Activated T-cell treated with anti-CD3 and anti-CD28 coated beads for 1 hour (primary cell): ENCODE measurements at places on chromosomes 3 and 15.

DNA sequence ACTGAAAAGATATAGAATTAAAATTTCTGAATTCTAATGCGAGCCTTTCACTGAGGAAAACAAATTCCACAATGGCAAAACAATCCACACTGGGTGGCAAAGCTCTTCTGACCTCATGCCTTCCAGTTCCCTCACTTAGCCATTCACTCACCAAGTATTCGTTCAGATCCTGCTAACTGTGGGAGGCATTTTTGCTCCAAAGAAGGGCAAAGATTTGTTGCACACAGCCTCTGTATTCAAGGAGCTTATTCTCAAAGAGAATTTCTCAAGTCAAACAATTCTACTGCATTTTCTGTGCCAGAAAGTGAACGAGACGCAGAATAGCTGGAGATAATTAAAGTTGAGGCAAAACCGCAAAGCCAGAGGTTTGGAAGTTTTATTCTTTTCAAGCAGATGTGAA, 77.3 kb downstream of the CPNE4 start:
- no peak for DNase-seq

DNA sequence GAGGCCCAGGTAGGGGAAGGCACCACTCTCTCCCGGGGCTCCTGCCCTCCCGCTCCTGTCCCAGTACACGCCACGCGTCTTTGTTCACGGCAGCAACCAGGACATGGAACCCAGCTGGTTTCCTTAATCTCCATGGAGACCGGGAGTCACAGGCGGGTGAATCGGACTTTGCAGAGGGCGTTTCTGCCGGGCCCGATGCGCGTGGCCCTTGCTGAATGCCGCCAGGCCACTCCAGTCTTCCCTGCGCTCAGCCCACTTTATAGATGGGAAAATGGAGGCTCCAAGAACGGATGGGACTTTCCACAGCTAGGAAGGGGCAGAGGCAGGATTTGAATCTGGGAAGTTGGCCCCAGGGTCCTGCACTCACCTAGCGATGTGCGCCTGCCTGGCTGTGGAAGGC, 7.4 kb downstream of the PLXND1 start:
- no peak for DNase-seq

DNA sequence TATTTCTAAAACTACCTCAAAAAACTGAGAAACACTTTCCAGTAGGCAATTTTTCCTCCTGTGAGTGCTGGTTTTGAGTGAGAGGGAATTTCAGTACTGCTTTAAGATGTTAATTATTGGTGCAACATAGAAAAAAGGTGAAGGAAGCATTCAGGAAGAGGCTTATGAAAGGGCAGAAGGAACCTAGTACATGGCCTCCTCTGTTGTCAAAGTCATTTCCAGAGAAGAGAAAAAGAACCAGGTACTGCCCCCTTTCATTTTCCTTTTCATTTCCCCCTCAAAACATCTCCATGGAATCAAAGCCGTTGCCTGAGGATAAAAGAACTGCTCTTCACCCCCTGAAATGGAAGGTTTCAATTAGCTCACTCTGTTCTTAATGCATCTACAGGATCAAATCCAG, 19.8 kb downstream of the RARRES1 start:
- no peak for DNase-seq

GRCh38 chr15:63601026-63601703, 4.0 kb downstream of the FBXL22 start:
- peak; percentile 30 for DNase-seq

GRCh38 chr15:31013863-31014607, 22.6 kb upstream of the MTMR10 start:
- DNase-seq = no peak

DNA sequence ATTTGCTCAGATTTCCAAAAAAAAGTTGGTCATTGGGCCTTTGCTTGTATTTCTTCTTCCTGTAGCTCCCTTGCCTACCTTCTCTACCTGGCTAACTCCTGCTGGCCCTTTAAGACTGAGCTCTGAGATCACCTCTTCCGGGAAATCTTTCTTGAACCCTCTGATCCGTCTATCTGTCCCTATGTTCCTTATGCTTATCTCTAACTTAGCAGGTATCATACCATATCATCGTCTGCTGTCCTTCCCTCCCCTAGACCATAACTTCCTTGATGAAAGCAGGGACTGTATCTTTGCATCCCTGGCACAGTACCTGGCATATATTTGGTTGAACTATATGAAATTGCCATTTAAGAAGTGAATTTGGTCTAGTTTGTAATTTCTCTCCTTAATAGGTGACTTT, 42.3 kb downstream of the PDE8A start:
- no peak for DNase-seq

GRCh38 chr3:111748132-111748531, 110.9 kb upstream of the PHLDB2 start:
- no peak for DNase-seq

- no peak for DNase-seq
These were observed 72.9 kb downstream of the BLM start for GRCh38 chr15:90790057-90790456.

GRCh38 chr3:95148107-95148506, 1085.2 kb downstream of the NSUN3 start:
- DNase-seq = no peak

GRCh38 chr3:188046561-188047211, 107.3 kb upstream of the LPP start:
- DNase-seq = no peak

GRCh38 chr3:114852966-114853365, 294.1 kb downstream of the ZBTB20 start:
- no peak for DNase-seq

- no peak for DNase-seq
These were observed 52.9 kb upstream of the SEC13 start for GRCh38 chr3:10373686-10374261.

DNA sequence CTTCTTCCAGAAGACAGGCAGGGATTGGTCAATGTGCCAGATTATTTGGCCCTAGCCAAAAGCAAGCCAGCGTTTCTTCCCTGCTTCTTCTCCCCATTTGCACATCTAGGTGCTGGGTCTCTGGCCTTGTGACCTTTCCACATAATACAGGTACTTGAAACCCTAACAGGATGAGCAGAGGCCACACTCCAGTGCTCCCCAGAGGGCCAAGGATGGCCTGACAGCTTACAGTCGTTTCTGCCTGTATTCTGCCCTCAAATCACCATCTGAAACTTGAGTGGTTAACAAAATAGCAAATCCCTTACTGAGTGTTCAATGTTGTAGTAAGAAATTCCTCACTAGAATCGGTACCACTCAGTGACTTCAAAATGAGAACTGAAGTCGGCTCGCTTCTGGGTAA, 29.1 kb downstream of the MKRN2 start:
- no peak for DNase-seq

- DNase-seq = no peak
These were observed 335.8 kb upstream of the GOLIM4 start for GRCh38 chr3:168431491-168431890.

DNA sequence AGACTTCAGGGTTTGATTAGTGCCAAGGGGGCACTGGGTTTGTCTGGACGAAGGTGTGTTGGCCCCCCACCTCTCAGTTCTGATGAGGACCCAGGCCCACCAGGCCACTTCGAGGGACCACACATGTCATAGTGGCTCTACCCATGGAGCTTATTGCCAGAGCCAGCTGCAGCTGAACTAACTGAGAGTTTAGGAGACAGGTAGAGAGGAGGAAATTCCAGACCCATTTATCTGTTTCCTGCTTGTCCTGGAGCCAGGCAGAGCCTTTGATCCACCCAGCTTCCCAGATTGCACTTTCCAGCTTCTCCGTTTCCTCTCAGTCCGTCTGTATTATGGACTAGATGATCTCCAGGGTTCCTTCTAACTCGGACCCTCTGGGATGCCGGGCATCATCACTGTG, 20.9 kb downstream of the SLC24A1 start:
- DNase-seq = no peak

DNA sequence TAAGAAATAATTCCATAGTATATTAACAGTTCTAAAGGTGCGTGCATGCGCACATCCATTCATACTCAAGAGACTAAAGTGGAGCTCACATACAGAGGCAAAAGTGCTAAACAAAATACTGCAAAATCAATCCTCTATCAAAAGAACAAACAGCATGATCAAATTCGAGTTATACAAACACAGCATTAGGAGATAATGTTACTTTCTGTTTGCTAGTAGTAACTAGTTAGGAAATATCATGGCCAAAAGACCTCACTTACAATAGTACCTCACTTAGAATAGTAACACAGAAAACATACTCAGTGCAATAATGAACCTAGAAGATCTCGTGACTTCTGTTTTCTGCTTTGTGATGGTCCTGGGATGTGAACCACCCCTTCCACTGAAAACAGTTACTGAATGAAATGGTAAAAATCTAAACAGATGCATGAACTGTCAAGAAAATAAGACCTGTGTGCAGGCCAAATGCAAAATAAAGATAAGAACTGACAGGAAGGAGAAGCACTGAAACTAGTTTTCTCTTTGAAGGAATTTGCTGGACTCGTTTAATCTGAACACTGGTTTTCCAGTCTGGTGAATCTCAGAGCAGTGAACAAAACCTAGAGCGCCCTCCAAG, 20.9 kb upstream of the CEMIP start:
- no peak for DNase-seq

DNA sequence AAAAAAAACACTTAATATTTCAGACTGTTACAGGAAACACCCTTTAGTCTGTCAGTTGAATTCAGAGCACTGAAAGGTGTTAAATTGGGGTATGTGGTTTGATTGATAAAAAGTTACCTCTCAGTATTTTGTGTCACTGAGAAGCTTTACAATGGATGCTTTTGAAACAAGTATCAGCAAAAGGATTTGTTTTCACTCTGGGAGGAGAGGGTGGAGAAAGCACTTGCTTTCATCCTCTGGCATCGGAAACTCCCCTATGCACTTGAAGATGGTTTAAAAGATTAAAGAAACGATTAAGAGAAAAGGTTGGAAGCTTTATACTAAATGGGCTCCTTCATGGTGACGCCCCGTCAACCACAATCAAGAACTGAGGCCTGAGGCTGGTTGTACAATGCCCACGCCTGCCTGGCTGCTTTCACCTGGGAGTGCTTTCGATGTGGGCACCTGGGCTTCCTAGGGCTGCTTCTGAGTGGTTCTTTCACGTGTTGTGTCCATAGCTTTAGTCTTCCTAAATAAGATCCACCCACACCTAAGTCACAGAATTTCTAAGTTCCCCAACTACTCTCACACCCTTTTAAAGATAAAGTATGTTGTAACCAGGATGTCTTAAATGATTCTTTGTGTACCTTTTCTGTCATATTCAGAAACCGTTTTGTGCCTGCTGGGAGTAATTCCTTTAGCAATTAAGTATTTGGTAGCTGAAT, 17.9 kb downstream of the TMEM43 start:
- DNase-seq = peak; percentile 33

- no peak for DNase-seq
These were observed 60.9 kb upstream of the ATP11B start for GRCh38 chr3:182732232-182733015.

GRCh38 chr15:56866803-56867202, 51.6 kb upstream of the TCF12 start:
- DNase-seq = no peak

- no peak for DNase-seq
These were observed 85.4 kb upstream of the BOC start for GRCh38 chr3:113125951-113126350.

GRCh38 chr15:40927495-40927872, 1.7 kb upstream of the DLL4 start:
- DNase-seq = no peak

GRCh38 chr3:107965136-107965655, 125.6 kb downstream of the CD47 start:
- no peak for DNase-seq

GRCh38 chr3:17515445-17516234, 226.8 kb downstream of the TBC1D5 start:
- no peak for DNase-seq

DNA sequence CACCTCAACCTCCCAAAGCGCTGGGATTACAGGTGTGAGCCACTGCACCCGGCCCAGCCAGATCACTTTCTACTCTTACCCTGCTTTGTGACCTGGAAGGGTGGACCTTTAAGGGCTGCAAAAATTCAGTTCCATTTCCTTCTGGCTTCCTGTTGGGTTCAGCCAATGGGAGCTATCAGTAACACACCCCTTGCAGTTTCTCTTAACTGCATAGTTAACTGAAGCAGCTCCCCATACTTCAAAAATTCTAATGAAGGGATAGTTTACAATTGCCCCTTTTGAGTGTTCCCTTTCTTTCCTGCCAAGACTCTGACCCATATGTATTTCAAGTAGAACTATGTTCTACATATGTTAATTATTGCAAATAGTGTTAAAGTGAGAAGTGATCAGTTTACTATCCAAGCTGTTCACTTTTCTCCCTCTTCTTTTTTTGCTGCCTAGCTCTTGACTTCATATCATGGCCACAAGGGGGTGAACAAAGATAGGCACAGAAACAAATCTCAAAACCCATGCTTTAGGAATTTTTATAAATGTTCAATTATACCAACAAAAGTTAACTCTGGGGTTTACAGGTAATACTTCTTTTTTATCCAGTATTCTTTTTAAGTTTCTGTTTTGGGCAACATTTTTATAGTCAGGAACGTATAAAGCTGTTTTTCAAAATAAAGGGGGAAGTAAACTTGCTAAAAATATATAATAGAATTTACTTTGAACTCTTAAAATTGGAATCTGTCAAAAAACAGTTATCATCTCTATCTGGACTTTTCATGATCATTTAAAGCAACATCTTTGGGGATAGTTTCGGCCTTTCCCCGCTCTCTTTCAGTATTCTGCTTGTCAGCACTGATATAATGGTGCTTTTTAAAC, 8.1 kb downstream of the PGBD4 start:
- no peak for DNase-seq

- DNase-seq = no peak
These were observed 432.5 kb downstream of the MFSD1 start for GRCh38 chr3:159234306-159234705.

DNA sequence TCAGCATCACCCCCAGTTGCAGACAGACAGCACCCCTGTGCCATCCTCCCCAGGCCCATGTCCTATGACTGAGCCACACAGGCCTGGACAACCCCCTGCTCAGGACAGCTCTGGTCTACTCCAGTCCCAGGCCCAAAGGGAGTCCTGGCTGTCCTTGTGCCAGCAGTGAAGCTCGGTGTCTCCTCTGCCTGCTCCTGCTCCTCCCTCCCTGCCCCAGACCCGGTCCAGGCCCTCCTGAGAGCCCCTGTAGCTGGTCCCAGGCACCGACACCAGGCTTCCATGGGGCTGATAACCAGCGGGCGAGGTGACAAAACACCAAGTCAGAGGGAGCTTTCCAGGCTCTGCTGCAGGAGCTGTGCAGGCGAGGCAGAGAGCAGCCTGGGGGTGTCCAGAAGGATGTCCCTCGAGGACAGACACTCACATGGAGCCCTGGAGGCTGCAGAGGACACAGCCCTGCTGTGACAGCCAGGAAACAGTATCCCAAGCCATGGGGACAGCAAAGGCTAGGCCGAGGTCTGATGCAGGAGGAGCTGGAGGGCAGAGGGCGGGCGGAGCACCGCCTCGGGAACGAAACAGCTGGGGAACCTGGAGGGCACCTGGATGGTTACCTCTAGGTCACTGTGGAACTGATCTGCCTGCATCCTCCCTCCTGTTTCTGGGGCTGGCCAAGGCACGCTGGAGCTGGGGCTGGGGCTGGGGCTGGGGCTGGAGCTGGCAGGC, 103.8 kb upstream of the PRR20G start:
- no peak for DNase-seq

- DNase-seq = no peak
These were observed 185.1 kb upstream of the POU1F1 start for GRCh38 chr3:87461443-87461842.
